IPS-NIHi11 (cell line): ENCODE measurements at places on chromosomes 5 and 9.

GRCh38 chr5:14476786-14477435 is 104.7 kb upstream of the OTULINL start:
- no peak for DNase-seq

- no peak for DNase-seq
Measured at GRCh38 chr9:20997503-20998076, 33.9 kb downstream of the HACD4 start.

GRCh38 chr9:124427281-124427680 is 12.0 kb upstream of the PSMB7 start:
- DNase-seq, result no peak

- DNase-seq, result no peak
Measured at GRCh38 chr9:136944212-136944518, 373 bp downstream of the FBXW5 start.

DNA sequence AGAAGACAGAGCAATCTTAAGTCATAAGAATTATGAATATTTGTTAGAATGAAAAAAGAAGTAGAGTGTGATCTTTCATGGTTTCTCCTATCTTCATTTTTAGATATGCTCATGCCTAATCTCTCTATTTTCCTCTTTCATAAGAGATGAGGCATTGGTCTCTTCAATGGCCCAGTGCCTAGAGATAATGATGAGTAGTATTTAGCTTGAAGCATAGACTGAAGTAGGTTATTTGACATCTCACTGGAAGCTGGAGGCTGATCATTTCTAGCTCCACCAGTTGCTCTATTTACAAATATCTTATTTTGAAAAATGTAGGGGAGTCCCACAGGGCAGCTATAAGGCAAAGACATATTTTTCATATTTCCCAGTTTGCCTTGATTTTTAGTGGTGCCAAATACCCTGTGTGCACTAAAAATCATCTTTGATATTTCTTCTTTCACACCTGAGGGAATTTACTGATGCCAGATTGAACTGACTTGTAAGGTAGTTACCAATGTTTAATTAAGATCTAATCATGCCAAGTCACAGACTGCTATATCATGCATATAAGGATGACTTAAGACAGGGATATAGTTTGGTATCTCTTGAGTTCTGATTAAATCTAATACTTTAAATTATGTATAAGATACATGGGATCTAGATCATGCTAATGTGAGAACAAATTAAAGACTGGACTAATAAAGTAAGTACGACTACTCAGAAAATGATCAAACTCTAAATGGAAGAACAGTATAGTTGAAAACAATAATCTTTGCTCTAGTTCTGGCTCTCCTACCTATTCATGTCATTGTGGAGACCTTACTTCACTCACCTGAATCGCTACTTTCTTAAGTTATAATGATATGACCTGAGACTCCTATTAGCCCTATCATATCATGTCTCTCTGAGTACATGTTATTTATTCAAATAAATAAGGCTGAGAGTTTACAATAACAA is 108.2 kb upstream of the IFNE start:
- no peak for DNase-seq
